Hypothalamus (tissue), 51 donors: ENCODE measurements at places on chromosomes 5 and 9.

DNA sequence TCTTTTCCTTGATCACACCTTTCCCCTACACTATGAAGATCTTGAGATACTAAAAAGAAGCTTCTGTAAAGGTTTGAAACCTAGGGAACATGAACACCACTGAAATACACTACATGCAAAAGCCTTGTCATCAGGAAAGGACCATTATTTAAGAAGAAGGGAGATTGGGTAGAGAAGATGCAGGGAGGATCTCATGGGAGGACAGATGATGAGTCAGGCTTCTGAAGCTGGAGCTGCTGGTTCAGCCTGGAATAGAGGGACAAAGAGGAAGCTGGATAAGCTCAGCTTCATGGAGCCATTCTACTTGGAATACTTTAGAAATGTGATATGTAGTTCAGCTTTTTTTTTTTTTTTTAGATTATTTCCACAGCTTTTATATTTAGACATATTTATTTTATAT, 169.8 kb downstream of the MAN2A1 start:
- DNase-seq = no peak

GRCh38 chr5:171479776-171480125, 60.3 kb downstream of the FGF18 start:
- no peak for DNase-seq

DNA sequence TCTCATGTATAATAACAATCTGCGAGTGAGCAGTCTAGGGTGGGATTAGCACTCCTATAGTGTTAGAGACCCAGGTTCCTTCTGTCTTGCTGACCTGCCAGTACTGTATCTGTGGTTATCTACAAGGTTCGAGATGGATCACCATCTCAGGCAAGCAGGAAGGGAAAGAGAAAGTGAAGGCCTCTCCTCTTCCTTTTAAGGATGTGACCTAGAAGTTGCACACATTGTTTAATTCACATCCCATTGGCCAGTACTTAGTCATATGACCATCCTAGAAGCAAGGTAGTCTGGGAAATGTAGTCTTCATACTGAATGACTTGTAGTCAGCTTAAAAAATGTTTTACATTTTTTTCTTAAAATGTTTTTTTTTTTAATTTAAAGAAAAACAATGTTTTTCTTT, 168.6 kb downstream of the CARTPT start:
- DNase-seq = no peak

DNA sequence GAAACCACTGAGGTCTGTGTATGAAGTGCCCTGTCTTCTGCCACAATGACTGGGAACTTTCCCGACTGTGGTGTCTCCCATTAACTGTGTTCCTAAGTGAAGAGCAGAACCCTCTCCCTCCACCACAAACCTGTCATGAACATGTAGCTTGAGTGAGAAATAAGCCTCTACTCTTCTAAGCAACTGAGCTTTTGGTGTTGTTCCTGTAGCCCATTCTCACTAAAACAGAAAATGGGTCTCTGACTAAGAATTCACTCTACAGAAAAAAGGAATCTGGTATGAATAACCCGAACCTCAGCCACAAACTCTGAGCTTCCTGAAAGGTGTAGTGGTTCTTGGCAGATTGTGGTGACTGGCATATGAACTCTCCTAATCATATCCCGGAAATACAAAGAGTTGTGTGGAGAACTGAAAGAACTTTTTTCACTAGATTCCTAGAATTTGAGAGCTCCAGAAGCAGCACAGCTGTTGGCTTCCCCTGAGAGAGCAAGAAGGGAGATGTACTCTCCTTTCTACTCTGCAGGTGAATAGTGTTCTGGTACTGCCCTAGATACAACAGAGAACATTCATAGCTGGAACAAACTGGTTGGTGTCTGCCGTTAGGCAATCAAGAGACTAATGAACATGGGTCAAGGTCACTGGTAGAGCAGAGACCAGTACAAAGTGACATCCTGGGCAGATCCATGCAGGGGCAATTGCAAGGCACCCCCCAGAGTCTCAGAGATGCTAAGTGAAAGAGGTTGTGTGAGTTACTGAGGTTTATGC, 283.8 kb downstream of the PDE4D start:
- DNase-seq = no peak

GRCh38 chr5:179766021-179766725, 27.6 kb upstream of the LTC4S start:
- DNase-seq = no peak

DNA sequence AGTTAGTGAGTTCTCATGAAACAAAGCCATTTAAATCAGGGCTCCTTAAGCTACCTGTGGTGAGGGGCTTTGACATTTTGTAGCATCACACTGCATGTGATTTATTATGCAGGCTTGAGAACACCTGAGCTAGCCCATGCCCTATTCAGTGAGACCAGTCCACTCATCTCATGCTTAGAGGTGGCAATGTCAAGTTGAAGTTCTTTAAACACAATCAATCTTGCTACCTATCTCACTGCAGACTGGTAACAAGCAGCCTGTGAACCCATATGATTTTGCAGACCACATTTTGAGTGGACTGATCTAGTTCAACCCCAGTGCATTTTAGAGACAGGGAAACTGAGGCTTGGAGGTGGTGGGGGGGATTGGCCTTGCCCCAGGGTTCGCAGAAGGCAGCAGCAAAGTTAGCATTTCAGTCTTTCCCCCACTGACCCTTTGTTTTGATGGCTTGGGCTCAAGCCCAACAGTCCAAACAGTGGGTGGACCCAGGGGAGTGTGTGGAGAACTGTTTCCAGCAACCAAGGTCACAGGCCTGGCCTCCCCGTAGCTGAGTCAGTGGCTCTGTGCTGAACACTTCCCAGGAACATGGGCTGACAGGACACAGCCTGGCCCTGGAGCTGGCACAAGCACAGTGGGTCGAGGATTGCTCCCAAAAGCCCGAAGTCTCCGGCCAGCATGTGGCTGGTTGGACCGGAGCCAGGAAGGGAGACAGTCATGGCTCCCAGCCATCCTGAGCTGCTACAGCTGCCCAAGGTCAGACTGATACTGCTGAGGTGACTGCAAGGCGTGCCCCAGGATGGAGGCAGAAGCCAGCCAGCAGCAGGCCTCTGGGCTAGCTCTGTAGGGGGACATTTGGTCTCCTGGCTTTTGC, 95.3 kb downstream of the RGS3 start:
- DNase-seq = no peak

DNA sequence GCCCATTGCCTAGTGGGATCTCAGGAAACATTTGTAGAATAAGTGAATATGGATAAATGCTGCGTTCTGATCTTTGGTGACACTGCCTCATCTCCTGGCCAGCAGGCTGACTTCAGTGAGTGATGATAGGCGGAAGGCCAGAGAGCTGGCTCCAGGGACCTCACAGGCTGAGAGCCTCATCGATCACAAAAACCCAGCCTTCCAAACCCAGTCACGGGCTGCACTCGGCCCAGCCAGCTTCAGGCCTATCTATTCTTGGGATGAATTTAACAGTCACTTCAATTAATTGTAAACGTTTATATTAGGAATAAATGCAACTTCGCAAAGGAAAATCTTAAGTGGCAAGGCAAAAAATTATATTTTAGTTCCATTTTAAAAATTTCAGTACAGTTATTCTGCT, 201.6 kb downstream of the IRX2 start:
- DNase-seq = no peak

GRCh38 chr9:94100152-94100879, 16.1 kb downstream of the PTPDC1 start:
- DNase-seq = no peak
